MV-4-11 (cell line): ENCODE measurements at places on chromosomes 4 and X.

- no peak for DNase-seq
Measured at GRCh38 chrX:71579136-71579989, 1.1 kb downstream of the GCNA start.

DNA sequence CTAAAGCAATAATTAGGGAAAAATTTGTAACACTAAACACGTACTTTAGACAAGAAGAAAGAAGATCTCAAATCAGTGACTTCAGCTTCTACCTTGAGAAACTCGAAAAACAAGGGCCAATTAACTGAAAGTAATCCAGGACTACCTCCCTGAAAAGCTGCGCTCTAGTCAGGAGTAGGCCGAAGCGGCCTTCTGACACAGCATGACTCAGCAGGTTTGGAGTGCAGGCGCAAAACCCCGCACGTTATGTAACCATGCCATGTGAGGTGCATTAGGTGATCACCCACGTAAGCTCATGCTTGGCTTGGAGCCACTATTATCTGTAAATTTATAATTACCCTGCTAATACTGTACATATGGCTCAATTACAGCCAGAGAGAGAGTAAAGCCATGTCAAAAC, 52.8 kb upstream of the CCDC149 start:
- no peak for DNase-seq

GRCh38 chrX:133151336-133151735, 54.4 kb upstream of the USP26 start:
- DNase-seq, result no peak

DNA sequence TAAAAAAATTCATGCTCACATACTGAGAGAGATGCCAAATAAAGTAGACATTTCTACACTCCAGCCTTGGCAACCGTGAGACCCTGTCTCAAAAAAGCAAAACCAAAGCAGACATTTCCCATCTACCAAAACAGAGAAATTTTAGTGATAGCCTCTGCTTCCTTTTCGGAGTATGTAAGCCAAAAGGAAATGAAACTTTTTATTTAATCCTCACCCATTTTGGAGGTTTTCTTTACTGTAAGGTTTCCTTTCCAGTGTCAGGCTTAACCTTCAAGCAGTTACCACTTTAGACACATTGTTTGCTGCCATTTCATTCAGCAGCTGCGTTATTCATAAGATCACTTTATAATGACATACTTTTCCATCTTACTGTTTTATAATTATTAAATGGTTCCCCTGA, 15.9 kb downstream of the ADD1 start:
- DNase-seq, result peak; percentile 85

DNA sequence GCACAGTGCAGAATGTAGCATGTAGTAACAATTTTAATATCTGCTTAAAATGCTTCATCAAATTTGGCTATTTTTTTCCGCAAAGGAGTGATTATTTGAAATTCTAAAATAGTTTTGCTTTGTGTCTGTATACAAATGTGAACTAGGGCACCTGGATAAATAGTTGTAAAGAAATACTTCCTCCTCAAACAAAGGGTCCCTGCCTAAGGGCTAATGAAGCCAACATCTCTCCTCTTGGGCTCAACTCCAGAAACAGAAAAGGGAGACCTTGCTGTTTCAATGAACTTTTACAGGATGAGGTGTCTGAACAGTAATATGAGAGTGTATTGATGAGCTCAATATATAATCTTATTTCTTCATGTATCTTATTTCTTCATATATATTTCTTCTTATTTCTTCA, 30.8 kb upstream of the SCOC start:
- no peak for DNase-seq

GRCh38 chr4:120922381-120923206, at the start of gene PRDM5:
PRDM5 (minus strand) TSS chr4:120922726; CDS start chr4:120922608, 118 bp downstream.
- DNase-seq, result no peak

DNA sequence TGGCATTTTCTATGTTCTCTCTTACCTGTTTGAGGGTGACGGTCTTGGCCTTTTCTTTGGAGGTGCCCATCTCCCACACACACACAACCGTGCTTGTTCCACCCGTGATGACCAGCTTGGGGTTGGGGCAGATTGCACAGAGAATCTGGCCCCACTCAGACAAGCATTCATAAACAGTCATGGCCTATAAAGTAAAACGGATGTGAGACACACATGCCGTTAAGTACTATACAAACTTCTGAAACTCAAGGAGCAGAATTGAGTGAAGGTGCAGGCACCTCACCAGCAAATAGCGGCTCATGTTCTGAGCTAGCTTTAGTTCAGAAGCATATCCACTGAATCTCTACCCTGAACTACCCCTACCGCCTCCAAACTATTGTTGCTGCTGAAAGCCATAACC, 107.6 kb downstream of the CDS1 start:
- DNase-seq, result no peak
